ENCODE measurements at places on chromosomes 1 and 21.

DNA sequence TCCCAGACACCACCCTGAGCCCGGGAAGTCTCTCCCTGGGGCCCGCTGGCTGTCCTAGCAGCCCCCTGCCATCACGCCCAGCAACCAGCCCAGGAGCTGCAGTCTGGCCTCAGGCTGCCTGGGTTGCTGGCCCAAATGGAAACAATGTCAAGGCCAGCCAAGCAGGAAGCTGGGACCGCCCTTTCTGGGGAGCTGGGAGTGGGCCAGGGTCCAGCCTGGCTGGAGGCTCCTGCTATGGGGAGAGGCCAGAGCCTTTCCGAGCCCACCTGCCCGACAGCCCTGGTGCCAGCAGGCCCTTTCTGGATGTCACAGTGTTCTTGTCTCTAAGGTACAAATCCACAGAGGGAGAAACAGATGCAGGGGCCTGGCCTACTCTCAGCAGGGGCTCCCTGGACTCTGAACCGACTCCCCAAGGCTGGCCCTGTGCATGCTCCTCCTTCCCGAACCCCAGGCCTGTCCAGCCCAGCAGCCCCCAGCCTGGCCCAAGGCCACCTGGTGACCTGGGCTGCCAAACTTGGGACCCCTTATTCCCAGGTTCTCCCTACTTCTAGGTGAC is 1.2 kb upstream of the MMEL1 start:
- no peak for DNase-seq

- DNase-seq: no peak
These were observed 1.5 kb upstream of the THRAP3 start for GRCh38 chr1:36222481-36223380.

GRCh38 chr1:245272676-245273075 is 117.9 kb downstream of the KIF26B start:
- no peak for DNase-seq

DNA sequence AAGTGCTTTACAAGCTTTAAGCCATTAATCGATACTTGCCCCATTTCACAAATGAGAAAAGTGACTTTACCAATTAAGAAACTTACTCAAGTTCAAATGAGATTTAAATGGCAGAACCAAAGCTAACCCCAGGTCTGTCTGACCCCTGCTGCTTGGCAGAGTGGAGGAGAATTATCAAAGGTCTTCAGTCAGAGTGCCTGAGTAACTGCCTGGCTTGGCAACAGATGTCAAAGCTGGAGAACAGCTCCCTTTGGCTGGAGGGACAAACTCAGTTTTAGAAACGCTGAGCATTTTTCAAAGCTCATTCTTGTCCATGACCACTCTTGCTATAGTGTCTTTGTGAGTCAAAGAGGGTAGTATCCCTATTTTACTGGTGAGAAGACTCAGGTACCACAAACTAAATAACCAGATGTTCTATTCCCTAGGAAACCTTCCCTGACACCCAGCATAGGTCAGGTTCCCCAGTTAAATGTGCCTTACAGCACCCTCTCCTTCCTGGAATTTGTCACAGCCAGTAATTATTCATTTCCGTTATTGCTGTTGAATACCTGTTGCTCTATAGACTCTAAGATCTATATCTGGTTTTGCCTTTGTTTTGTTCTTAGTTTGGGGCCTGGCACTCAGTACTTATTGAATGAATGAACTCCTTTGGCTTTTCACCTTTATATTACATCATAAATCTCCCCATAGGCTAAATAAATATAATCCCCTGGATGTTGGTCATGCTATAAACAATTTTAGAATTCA is 5.0 kb upstream of the BCAR3 start:
- DNase-seq: no peak

DNA sequence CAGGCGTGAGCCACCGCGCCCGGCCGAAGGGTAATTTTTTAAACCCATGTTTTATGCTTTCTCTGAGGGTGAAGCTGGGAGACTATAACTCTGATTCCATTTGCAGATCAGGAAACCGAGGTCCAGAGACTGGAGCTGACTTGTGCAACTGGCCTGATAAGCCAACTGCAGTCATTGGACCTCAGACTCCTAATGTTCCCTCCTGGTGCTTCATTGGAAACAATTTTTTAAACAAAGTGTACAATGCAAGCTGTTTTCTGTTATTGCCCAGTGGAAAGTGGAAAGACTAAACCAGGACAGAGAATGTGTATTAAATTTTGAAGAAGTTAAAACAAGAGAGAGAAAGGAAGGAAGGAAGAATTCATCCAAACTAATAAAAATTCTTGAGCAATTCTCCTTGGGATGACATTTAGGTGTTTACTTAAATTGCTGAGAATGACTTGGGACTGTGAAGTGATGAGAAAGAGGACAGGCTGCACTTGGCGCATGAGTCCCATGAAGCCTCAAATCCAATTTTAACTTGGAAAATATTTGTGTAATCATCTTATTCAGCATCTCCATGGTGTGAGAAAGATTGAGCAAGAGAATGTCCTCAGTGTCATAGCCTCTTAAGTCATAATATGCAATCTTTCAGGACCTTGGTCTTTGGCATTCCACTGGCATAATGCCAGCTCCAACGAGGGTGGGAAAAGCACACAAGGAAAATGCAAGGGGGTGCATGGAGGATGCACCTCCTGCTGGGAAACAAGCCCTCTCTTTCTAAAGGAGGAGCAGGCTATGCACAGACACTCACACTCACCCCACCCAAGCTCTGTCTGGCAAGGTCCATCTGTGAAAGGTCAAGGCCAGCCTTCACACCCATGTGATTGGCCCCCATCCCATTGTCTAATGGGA is 342.0 kb downstream of the SIPA1L2 start:
- no peak for DNase-seq

- DNase-seq: peak; percentile 93
These were observed 9.8 kb upstream of the CDC20 start for GRCh38 chr1:43348809-43349593.

- DNase-seq: no peak
These were observed 545.3 kb downstream of the PLA2G4A start for GRCh38 chr1:187374082-187374481.

- DNase-seq: no peak
These were observed 110.3 kb upstream of the CHRM3 start for GRCh38 chr1:239276051-239276450.

- DNase-seq: no peak
These were observed 14.7 kb downstream of the C1orf116 start for GRCh38 chr1:207017615-207018559.

GRCh38 chr1:7011826-7012225 is 226.6 kb downstream of the CAMTA1 start:
- DNase-seq: no peak

GRCh38 chr1:34002810-34003209 is 138.9 kb downstream of the HMGB4 start:
- no peak for DNase-seq

GRCh38 chr1:106676021-106676420 is 380.5 kb upstream of the PRMT6 start:
- DNase-seq: no peak

GRCh38 chr1:9576903-9577302 is 11.8 kb upstream of the TMEM201 start:
- no peak for DNase-seq

DNA sequence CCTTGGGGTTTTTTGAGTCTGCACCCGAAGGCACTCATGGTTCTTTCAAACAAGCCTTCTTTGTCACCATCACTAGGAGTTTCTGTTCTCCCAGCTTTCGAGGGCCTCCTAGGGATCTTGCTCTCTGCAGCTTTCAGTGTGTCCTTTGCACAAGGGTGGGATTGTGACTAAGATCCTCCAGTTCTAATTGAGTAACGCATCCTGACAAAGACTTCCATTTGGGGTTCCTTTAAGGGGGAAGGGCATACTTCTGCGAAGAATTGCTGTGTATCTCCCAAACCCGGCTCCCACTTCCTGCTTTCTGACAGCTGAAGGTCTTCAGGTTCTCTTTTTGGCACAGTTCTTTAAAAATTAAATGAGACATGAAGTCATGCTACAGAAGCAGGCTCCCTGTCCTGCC is 139.4 kb downstream of the EDEM3 start:
- no peak for DNase-seq

GRCh38 chr1:226578946-226579578 is 30.5 kb downstream of the STUM start:
- no peak for DNase-seq

DNA sequence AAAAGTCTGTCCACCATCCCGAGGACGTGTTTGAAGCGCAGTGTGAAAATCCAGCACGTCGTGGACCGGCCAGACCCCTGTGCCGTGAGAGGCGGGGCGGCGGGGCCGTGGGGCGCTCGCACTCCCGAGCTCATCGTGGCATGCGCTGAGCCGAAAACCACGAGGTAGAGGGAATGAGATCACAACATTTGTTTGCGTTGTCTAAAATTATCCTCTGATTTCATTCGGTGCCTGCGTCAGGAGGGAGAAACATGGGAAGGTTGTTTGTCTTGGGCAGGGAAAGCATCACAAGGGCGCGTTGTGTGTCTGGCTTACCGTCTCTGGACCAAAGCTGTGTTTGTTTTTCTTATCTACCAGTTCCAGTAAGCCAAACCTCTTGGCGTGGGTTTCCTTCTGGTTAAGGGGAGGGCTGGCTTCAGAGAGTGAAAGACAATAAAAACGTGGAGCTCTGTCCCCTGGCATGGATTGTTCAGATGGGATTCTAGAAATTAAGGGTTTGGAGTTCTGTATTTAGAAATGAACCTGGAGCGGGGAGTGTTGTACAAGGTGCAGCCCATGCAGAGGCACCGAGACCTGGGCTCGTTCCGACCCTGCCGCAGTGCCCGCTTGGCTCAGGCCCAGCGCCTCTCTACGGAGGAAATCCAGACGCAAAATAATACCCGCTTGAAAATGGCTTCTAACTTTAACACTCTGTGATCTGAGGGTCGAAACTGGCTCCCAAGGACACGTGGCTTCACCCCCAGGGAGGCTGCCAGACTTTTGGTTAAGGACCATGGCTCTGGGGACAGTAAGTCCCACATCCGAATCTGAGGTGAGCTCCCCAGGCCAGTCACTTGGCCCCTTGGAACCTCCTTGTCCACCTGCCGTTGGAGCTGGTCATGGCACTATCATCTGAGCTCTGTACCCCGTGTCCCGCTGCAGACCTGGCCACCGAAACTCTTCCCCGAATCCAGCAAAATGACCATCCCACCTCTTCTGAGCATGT is 68.7 kb upstream of the FAM3B start:
- peak; percentile 84 for DNase-seq

DNA sequence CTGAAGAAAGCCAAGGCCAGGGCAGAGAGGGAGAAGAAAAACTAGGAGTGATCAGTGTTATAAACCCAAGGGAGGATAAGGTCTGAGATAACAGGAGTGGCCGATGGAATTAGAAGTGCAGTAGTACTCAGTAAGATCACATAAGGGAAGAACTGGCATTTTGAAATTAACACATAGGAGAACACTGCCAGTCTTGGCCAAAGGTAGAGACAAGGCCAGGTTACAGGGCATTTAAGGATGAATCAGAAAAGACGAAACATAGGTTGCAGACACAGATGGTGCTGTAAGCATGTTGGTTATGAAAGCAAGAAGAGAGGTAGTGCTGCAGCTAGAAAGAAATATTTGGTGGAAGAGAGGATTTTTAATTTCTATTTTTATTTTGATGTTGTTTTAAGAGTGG is 278.9 kb upstream of the SNX7 start:
- DNase-seq: no peak
